ENCODE measurements at places on chromosomes 2 and 18.

DNA sequence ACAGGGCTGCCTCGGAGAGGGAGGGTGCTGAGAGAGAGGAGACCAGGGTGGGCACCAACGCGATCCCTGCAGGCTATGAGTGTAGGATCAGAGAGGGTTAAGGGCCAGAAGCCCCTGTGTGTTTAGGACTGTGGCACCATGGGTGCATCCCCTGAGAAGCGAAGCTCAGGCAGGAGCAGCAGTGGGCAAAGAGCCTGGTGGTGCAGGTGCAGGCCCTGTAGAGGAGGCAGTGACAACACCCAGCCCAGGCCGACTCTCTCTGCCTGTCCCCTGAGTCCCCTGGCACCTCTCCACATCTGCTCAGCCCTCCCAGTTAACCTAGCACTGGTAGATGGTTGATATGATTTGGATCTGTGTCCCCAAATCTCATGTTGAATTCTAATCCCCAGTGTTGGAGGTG lies 139.8 kb downstream of the RNF152 start:
- DNase-seq, result no peak

- DNase-seq, result no peak
Measured at GRCh38 chr18:55179425-55179824, 220.2 kb upstream of the CCDC68 start.

- DNase-seq, result no peak
Measured at GRCh38 chr2:145007093-145007959, 487.4 kb upstream of the ZEB2 start.

DNA sequence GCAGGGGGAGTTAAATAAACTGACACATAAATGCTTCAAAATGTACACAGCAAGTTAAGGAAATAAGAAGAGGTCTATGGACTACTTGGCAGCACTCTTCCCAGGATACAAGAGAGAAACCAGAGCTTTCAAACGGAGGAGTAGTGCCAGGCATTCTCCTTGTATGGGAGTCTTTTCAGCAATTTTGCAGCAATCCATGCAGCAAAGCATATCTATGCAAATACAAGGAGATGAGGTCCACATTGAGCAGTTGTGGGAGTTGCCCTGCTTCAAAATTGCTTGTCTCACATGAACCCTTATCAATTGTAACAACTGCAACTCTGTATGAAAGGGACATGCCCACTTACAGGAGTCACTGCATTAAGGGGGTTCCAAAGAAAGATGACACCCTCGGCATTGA lies 37.8 kb downstream of the SCN9A start:
- DNase-seq, result no peak

GRCh38 chr2:224379172-224379571 lies 22.7 kb downstream of the FAM124B start:
- no peak for DNase-seq

DNA sequence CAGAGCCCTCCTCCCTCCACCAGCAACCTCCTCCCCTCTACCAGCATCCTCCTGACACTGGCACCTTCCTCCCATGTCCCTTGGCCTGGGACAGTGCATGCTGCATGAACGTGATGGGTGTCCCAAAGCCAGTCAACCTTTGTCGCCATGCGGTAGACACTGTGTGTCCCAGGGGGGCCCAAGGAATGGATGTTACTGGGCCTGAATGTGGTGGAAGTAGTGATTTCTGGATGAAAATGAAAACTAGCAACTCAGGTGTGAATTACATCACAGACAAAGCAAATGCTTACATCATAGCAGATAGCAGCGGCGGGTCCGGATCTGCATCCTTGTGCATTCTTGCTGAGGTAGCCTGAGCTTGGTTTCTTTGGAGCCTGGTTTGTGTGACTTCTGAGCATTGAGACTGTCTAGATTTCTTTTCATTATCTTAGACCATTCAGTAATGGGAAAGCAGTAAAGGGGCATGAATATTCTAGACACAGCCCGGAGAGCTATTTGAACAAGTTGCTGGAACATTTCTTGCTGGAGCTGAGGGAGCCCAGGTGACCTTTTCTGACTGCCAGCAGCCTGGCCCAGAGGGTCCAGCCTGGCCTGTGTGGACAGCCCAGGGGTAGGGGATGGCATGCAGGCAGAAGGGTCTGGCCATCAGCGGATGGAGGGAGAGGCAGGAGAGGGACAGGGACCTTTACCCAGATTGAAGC lies 100.4 kb downstream of the FAM210A start:
- no peak for DNase-seq

- no peak for DNase-seq
Measured at GRCh38 chr2:64852771-64853241, 136.4 kb upstream of the SLC1A4 start.

GRCh38 chr18:76491776-76492668 lies 3.0 kb downstream of the ZNF516 start:
- DNase-seq, result peak; percentile 84

DNA sequence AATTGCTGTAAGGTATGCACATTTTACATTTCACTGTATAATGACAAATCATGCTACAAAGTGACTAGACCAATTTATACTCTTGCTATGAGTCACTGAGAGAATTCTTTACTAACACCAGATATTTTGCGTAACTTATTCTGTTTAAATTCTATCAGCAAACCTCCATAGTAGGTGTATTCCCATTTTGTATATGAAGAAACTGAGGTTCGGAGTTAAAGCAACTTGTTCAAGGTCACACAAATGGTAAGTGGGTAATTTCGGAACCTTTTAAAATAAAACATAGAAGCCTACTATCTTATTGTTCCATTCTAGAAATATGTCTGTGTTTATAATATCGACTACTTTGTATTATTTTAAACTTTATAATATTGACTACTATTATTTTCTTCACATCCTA lies 15.9 kb upstream of the CPS1 start:
- no peak for DNase-seq

- no peak for DNase-seq
Measured at GRCh38 chr2:29561628-29562027, 359.8 kb downstream of the ALK start.

DNA sequence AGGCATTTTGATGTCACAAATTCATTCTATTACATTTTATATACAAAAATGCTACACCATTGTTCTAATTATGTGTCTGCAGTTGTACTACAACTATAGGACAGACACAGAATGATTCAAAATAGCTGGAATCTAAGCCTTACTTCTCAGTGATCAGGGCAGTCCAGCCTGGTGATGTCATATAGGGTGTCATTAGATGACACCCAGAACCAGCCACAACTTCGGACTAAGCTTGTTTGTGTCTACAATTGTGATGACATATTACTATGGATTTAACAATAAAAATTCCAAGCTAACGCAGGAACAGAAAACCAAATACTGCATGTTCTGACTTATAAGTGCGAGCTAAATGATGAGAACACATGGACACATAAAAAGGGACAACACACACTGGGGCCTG lies 31.0 kb downstream of the M1AP start:
- no peak for DNase-seq

GRCh38 chr18:23772327-23773024 lies 83.2 kb downstream of the LAMA3 start:
- DNase-seq, result peak; percentile 54

- DNase-seq, result no peak
Measured at GRCh38 chr2:167342769-167343168, 454.5 kb downstream of the XIRP2 start.

DNA sequence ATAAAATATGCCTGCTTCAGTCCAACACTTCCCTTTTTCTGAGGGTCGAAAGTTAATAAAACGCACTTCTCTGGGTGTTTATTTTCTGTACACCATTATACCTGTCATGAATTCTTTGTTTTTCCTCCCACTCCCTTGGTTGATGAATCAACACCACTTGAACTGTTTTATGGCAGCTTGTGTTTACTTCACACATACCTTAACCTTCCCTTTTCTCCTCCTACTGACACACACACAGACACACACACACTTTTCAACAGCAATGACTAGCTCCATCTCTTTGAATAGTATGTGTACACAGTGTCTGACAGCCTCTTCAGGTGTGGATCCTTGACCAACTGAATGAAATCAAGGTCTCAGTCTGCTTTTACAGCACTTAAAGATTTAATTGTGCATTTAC lies 91.3 kb downstream of the SATB2 start:
- no peak for DNase-seq

DNA sequence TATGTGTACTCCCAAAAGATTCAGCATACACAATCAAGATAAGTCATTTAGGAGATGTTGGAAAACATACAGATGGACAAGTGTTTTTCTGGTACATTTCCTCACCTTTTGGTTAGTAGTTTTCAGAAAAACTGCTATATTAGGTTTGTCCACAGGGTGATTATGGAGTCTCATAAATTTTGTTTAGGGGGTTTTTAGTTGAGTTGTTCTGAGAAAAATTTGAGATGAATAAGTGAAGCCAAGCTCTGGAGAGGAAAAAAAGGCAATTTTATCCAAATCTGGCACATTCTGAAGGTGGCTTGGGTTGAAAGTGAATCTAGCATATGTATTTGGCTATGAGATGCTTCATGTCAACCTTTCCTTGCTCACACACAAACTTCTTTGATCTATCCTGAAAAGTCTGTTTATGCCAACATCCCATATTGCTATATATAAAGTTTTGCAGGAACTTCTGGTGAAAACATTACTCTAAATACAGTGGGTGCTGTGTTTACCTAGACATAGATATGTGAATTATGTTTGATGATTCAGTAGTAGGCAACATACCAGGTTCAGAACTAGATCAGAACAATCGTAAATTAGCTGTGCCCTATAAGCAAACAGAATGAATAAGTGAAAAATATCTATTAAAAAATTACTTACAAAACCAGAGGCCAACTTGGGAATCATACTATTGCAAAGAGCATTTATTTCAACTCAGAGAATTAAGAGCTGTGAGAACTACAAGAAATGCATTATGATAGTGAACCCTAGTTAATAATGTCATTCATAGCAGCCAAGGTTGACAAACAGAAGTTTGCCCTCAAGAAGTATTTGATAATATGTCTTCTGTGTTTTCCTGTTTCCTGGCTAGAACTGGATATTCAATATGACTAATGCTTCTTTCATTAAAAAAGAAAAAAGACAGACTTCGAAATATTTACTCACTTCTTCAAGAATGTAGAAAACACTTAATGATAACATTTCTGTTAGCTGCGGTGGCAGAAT lies 552.0 kb downstream of the IRS1 start:
- no peak for DNase-seq

Measured in retina (tissue), 1 donor.